Foreskin fibroblast (primary cell): ENCODE measurements at places on chromosomes 2 and 18.

- no peak for DNase-seq
Observed at GRCh38 chr2:136212426-136213378, 94.8 kb upstream of the CXCR4 start.

DNA sequence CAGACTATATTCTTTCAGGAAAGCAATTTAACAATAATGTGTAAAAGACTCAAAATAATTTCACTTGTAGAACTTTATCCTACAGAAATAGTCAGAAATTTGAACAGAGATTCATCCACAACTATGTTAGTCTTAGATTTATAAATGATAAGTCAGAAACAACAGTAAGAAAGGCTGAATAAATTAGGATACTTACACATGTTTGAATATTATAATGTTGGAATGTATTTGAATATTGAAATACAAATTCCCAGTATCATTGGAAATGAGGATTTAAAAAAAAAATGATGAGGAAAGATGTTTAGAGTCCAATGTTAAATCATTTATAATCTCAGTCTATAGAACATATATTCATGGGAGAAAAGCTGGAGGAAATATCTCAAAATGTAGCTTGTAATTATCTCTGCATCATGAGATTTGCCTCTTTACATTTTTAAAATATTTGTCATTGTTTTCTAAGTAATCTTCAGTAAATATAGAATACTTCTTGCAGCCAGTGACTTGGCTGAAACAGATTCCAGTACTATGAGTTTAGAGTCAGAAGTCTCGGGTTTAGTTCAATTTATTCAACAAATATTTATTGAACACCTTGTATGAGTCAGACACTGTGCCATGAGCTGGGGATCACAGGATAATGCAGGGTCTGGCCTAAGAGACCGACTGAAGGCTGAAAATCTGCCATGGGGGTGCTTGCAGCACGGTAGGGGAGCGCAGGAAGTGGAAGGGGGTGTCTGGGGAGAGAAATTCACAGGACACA is 32.3 kb downstream of the CXCR4 start:
- no peak for DNase-seq

- no peak for DNase-seq
Observed at GRCh38 chr2:190482451-190482850, 52.1 kb downstream of the NEMP2 start.

DNA sequence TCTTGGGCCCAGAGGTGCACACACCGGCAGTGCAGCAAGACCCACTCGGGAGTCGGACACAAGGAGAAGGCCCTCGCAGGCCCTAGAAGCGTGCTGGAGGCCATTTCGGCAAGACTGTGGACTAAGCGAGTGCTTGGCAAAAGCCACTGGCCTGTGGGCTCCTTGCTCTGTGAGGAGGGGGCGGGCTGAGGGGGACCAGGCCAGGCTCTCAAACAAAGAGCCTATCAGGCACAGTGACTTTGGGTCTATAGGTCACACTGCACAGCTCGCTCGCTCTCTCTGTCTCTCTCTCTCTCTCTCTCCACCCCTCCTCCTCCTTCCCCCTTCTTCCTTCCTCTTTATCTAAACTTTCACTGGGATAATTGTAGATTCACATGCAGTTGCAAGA is 23.6 kb upstream of the ZCCHC2 start:
- DNase-seq: no peak

DNA sequence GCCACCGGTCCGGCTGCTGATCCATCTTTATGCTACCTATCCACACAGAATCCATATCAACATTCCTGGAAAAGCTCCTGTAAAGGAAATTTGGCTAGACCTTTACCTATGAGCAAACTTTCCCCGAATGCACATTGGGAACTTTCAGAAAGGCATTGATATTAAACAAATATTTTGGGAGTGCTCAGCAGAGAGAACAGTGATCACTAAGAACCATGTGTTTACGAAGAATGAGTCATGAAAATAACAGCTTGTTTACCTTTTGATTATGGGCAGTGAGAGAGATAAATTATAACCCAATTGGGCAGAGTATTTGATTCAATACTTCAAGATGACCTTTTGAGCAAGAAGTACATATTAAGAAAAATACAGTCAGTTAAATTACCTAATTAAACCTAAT is 189.7 kb upstream of the CDH2 start:
- no peak for DNase-seq

GRCh38 chr2:216055680-216056079 is 25.9 kb downstream of the PECR start:
- DNase-seq: no peak

GRCh38 chr2:240635121-240635997 is 10.1 kb downstream of the GPR35 start:
- no peak for DNase-seq

DNA sequence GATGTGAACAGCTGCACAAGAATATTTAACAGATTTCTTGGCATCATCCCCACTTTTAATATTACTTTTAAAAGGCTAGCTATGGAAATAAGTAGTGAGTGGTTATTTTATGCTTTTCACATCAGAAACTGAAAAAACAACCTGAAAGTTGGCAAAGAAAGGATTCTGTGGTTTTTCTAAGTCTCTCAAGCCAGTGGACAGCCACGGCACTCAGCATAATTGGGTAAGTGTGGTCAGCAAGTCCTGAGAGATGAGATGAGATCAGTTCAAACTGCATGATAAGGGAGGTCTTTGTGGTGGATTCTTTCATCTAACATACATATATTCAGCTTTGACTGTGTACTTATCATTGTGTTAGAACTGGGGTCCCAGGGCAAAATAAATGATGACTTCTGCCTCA is 105.2 kb downstream of the LYPD6B start:
- no peak for DNase-seq

DNA sequence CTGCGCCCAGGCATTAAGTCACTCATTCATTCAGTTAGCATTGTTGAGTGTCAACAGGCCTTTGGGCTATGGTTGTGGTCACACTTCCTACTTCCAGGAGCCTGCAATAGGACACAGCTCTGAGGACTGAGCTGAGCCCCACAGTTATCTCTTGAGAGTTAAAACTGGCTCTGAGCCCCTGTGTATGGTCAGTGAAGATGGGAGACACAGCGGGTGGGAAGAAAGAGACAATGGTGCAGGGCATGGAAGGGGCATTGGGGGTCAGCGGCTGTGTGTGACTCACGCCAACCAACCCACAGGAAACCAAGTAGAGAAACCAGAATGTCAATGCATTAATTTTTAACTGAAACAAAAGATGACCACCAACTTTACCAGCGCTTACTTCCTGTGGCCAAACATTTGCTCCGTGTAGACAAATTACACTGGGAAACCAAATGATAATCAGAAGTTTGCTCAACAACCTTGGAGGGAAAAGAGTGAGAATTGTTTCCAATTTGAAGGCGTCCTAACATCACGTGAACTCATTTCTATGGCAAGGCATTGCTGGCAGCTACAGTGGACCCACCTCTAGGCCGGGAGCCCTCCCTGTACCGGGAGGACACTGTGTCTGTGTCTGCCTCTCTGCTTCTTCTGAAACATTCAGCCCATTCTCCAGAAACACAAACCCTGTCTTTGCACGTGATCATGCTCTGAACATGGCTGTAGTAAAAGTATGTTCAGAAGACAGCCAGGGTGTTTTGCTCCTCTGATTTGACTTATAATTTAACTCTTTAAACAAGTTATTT is 212.0 kb upstream of the ID2 start:
- DNase-seq: no peak

- peak; percentile 18 for DNase-seq
Observed at GRCh38 chr2:196798980-196799379, 503 bp downstream of the GTF3C3 start.

DNA sequence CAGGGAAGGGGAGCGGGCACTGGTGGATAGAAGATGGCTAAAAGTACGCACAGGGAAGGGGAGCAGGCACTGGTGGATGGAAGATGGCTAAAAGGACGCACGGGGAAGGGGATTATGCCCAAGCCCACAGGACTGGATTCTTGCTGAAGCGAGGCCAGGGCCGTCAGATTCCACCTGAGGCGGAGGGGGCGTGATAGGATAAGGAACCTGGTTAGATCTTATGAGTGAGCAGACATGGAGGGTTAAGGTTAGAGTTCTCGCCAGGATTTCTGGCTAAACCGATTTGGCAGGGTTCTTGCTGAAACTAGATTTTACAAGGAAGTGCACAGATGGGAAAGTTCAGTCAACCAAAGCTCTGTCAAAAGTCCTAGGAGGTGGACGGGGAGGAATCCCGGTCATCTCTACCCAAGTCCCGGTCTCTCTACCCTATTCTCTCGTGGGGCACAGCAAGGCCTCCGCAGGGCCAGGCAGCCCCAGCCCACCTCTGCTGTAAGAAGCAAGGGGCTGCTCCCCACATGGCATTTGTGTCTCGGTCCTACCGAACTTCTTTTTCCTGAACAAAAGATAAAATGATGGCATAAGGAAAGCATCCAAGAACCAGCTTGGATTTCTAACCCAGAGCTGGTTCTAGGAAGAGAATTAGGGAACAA is 140.8 kb downstream of the PTGR3 start:
- no peak for DNase-seq

DNA sequence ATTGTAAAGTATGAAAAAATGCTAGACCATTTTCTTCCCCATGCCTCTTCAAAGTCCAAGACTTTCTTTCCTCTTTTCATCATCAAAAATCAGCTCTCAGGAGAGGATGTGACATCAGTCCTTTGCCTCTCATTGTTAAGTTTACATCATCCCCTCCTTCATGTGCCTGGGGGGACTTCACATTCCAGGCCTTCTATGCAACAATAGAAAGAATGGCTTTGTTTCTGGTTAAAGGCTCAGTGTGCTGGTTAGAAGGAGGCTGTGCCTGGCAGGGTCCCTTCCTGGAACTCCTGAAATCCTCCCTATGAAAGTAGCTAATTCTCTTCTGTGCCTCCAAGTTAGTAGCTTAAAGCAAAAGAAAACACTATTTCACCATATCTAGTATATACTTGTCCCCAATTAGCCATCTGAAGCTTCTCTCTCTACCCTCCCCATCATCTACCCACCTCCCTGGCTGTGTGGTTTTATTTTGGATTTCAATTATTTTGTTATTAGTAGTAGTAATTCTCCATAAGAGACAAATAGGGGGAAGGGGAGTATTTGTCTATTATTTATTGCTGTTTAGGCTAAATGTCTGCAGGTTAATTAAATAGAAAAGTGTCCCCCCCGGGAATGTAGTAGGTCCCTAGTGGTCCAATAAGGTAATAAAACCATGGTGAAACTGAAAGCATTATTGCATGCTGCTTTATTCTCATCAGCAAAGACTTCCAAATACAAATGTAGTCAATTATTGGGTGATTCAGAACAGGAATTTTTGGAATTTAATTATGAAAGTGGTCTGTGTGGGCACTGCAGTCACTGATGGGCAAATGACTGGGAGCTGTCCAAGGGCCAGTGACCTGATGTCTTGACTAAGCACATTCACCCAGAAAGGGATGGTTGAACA is 69.0 kb downstream of the CPO start:
- DNase-seq: peak; percentile 67
